ENCODE measurements at places on chromosomes 1 and 21. TPM values are rescaled to one million over a fixed set of nuclear protein-coding genes. Genes with fewer than 3 reads are reported as not detected.

The CAMK1G gene
- 6.2 TPM for polyA plus RNA-seq

DNA sequence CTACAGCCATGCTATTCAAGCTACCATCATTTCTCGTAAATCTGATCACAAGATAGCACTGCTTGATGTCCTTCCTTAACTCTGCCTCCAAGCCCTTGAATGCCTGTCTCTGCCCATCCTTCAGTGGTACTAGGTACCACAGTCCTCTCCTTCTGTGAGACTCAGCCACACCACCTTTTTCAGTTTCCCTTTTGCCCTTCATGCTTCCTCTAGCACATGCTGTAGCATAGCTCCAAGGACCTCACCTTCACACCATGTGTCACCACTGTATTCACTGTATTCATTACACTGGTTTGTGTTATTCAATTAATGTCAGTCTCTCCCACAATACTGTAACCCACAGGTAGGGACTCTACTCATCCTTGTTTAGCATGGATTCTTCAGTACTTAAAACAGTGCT lies 8.0 kb upstream of the TP53BP2 start:
- DNase-seq, result no peak

- no peak for DNase-seq
Observed at GRCh38 chr1:71417421-71417820, 336.6 kb upstream of the ZRANB2 start.

GRCh38 chr1:223665592-223666312 lies at the start of gene CAPN8:
Gene CAPN8 (minus strand): TSS chr1:223665701. CDS start chr1:223665646, 55 bp downstream.
- no peak for DNase-seq

DNA sequence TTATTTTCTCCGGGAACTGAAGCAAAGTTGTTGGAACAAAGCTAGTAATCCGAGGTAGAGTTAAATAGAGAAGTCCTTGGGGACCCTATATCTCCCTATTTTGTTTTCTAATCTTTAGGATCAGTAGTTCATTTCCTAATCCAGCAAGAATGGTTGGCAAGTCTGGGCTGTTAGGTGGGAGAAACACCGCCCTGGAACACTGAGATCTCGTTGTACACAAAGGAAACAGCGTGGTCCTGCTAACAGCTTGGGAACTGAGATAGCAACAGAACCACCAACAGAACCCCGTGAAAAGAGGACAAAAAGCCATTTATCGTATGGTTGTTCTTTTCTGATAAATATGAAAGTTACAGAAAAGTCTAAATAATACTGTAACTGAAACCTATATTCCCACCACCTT lies 121.9 kb upstream of the CDC42BPA start:
- no peak for DNase-seq

DNA sequence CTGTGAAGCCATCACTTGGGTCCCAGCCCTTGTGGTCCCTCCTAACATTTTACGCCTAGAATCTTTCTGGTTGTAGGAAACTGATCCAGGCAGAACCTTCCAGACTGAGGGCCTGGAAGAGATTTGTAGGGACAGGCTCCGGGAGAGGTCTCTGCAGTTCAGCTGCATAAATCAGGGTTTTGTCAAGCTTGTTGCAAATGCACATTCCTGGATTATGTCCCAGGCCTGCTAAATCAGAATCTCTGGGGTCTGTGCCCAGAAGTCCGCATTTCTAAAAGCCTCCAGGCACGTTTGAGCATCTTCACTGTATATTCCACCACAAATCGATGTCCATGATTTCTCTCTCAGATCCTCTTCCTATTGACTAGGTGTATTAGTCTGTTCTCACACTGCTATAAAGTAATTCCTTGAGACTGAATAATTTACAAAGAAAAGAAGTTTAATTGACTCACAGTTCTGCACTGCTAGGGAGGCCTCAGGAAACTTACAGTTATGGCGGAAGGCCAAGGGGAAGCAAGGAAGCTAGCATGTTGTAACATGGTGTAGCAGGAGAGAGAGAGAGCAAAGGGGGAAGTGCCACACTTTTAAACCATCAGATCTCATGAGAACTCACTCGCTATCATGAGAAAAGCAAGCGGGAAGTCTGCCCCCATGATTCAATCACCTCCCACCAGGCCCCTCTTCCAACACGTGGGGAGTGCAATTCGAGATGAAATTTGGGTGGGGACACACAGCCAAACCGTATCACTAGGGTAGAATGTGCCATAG lies 1.2 kb upstream of the FHAD1 start:
- no peak for DNase-seq
